ENCODE measurements at places on chromosomes 1 and 21.

- no peak for DNase-seq
Measured at GRCh38 chr21:39662411-39662953, 49.7 kb downstream of the B3GALT5 start.

- no peak for DNase-seq
Measured at GRCh38 chr1:155070158-155070621, 6.7 kb downstream of the EFNA4 start.

DNA sequence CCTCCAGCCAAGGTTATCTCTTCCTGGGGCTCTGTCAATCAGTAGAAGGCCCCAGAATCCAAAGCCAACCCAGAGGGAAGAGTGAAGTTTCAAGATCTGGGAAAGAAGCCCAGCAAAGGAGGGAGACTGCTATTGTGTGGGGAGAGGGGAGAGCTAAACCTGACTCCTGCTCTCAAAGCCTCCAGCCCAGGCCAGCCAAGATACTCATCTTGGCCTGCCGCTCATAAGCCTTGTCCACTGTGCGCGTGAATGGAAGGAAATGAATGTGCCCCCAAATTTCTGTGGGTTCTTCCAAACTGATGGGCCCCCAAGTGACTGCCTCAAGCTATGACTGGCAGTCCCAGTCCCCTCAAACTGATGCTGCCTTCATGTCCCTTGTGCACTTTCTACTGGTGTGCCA, 2.0 kb downstream of the PLXNA2 start:
- no peak for DNase-seq

DNA sequence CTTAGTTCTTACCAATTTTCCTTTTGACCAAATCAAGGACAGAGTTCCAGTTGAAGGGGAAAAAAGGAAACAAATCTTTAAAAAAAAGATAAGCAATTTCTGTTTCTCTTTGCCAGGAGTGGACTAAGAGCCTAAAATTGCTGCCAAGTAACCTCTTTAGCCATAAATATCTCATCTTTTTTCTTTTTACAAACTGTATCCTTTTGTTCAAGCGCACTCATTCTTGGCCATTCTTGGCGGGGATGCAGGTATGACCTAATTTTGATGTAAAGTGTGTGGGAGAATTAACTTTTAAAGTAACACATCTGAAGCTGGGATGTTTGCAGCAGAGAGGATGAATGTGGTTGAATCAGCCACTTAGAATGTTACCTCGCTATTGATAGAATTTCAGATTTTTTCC, 13.4 kb upstream of the KIF1B start:
- peak; percentile 37 for DNase-seq

- peak; percentile 17 for DNase-seq
Measured at GRCh38 chr21:42027822-42028765, 17.9 kb upstream of the ZBTB21 start.

GRCh38 chr1:203818399-203818798, 23.0 kb downstream of the ZBED6 start:
- DNase-seq = no peak

DNA sequence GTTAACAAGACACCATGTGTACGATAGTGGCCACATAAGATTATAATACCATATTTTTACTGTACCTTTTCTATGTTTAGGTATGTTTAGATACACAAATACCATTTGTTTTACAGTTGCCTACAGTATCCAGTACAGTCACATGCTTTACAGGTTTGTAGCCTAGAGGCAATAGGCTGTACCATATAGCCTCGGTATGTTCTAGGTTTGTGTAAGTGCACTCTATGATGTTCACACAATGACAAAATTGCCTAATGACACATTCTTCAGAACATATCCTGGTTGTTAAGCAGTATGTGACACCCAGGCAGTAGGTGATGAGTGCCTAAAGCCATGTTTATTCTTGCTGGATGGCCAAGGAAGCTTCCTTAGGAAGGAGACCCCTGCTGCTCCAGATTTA, 111.8 kb downstream of the PAPPA2 start:
- no peak for DNase-seq

Data from AG10803 (cell line).